Body of pancreas (tissue), 4 donors: ENCODE measurements at places on chromosomes 7 and 10.

GRCh38 chr7:144534655-144535395 lies 131.3 kb upstream of the NOBOX start:
- DNase-seq = no peak

DNA sequence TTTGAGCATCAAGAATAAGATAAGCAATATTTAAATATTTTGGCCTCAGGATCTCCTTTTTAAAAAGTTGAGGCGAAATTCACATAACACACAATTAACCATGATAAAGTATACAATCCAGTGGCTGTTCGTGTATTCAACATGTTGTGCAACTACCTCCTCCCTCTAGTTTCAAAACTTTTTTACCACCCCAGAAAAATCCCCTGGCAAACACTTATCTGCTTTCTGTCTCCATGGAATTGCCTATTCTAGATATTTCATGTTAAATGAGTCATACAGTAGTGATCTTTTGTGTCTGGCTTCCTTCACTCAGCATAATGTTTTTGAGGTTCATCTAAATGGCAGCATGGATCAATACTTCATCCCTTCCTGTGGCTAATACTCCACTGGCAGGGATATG lies 31.8 kb upstream of the IL15RA start:
- DNase-seq = no peak

DNA sequence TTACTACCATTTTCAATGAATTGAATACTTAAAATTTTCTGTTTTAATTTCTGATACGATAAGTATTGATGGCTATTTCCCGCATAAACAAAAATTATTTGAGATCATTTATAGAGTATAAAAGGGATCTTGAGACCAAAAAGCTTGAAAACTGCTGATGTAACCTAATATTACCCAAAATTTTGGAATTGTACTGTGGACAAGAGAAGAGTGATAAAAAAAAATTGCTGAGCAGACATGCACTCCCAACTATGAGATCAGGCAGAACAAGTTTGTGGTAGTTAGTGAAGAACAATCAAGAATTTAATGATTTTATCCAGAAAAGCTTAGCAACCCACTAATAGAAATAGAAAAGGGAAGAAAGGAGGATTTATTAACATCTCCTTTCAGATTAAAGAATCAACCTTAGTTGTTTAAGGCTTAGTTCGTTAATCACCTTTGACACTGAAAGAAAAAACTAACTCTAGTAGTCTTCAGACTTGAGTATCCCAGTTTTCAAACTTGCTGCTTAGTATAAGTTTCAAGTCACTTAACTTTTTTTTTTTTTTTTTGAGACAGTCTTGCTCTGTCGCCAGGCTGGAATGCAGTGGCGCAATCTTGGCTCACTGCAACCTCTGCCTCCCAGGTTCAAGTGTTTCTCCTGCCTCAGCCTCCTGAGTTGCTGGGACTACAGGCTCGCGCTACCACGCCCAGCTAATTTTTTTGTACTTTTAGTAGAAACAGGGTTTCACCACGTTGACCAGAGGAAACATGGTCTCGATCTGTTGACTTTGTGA lies 50.6 kb upstream of the ZC3HAV1 start:
- DNase-seq = no peak

GRCh38 chr7:7920481-7920880 lies 48.1 kb upstream of the GLCCI1 start:
- DNase-seq = peak; percentile 37

DNA sequence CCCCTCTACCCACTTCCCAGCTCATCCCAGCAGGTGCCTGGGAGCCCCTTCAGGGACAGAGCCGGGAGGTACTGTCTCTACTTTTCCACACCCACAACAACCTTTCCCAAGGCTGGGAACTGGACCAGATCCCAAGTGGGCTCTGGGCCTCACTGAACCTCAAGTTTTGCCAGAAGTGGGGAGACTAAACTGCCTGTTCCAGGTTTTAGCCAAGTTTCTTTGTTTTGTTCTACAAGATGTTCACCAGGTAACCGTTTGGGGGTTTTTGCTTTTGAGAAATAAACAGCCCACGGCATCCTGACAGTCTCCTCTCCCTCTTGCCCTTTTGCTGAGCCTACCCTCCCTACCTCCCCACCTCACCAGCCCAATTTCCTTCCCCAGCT lies 10.6 kb upstream of the EMX2 start:
- DNase-seq = no peak

GRCh38 chr7:44059219-44060090 lies 5.9 kb downstream of the PGAM2 start:
- no peak for DNase-seq

DNA sequence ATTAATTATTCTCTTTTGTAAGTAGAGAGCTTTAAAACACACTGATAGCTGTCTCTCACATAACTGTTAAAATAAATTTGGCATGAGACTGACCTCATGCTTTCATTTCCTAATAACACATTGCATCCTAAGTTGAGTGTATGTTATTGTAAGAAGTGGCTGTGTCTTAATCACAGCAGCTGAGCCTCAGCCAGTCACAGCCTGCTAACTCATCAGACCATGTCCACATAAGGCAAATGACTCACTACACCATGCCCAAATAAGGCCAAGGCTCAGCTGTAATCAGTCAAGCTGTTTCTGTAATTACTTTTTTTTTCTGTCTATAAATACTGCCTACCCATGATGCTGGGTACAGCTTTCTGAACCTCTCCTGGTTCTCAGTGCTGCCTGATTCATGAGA lies 860.9 kb downstream of the XPNPEP1 start:
- no peak for DNase-seq

DNA sequence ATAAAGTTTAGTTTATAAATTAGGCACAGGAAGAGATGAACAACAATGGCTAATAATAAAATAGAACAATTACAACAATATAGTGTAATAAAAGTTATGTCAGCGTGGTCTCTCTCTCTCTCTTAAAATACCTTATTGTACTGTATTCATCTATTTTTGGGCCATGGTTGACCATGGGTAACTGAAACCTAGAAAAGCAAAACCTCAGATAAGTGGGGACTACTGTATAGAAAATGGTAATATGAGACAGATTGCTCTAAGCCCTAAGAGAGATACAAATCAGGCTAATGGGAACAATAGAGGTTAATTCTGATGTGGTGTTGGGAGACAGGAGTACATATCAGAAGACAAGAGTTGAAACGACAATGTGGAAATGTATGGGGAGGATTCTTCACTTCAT lies 86.2 kb downstream of the ZNF365 start:
- no peak for DNase-seq

DNA sequence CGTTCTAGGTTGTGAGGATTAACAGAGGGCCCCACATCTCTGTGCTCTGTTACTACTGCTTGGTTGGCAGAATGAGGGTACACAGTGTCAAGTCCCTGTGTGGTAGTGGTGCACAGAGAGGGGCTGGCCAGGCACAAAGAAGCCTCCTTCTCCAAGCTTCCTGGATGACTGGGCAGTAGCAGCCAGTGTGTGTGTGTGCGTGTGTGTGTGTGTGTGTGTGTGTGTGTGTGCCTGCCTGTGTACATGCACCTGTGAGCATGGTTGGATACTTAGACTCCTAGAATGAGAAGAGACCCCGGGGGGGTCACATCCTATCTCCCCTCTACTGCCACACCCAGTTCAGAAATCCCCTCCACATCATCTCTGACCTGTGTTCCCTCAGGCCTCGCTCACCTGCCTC lies 146.7 kb upstream of the UNC5B start:
- no peak for DNase-seq

DNA sequence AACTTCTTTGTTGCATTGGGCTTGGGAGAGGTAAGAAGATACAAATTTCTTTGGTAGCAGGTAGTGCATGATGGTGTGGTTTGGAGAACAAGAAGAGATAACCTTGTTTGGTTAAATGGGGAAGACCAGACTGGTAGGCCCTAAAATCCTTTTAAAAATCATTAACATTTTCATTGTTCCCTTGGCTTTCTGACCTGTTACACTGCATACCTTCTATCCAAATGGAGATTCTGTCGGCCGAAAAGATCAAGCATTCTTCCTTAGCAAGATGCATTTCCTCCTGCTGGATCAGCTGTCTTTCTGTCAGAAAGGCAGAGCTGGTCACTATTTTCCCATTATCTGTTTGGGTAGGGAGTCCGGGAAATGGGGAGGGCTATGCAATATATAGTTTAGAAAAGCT lies 33.7 kb downstream of the AGK start:
- DNase-seq = no peak

DNA sequence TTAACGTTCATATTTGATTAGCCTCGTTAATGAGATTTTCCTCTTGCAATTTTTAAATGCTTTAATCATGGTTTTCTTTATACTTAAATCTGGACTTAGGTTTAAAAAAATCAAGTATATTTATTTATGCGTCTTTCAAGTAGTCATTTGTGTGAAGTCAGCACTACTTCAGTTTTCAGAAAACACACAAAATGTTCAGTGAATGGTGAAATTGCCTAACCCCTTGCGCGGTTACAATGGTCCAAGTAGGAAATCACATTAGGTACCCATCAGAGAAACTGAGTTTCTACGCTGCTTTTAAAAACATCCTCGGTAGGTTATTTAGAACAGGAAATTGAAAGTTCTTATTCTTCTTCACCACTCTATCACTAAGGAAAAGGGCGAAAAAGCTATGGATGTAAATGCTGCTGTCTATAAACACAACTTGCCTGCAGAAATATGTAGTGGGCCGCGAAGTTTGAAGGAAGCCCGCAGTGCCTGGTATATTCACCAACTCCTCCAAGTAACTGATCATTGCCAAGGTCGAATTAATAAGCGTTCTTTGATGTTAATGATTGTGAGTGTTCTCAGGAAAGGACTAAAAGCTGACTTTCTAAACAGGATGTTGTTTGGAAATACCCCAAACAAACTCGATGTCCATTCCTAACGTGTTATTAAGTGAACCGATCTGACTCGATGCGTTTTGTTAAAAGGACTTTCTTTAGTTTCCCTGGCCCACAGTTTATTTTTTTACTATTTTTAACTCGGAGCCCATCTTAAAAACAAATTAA lies 1.0 kb downstream of the SYPL1 start:
- DNase-seq = no peak

DNA sequence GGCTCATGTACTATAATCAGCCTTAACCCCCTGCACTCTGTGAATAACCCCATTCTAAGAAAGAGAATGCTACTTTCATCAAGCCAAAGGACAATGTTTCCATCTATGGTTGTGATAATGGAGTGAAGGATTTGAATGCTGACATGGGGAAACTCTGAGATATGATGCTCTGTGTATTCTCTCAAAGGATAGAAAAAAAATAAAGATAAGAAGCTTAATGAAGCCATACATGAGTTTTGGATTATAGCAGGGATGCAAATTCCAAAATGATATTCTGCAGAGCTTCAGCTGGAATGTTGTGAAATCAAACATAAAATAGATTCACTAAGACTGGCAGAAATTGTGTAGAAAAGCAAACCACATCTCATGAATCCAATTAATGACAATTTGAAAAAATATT lies 1074.1 kb downstream of the XPNPEP1 start:
- no peak for DNase-seq

- peak; percentile 81 for DNase-seq
These were observed 2.1 kb upstream of the ADAM8 start for GRCh38 chr10:133278577-133279265.

GRCh38 chr7:75962607-75963380 lies 31.6 kb downstream of the TMEM120A start:
- no peak for DNase-seq

- peak; percentile 53 for DNase-seq
These were observed 8.0 kb upstream of the ZNRF2 start for GRCh38 chr7:30276203-30276900.

DNA sequence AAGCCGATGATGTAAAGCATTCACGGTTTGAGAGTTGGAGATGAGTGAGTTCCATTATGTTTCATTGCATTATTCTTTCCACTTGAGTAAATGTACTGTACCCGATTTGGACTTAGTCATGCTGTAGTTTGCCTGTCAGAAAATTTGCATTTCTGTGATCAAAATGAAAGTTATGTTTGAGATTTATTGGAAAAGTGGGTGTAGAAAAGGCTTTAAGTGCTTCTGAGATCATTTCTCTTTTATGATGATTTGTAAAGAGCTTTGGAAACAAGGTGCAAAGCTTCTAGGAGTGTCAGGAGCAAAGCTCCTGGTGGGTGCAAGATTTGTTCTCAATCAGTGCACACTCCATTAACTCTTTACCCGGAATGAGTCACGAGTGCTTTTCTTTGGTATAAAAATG lies 204.1 kb upstream of the POM121L12 start:
- DNase-seq = no peak

DNA sequence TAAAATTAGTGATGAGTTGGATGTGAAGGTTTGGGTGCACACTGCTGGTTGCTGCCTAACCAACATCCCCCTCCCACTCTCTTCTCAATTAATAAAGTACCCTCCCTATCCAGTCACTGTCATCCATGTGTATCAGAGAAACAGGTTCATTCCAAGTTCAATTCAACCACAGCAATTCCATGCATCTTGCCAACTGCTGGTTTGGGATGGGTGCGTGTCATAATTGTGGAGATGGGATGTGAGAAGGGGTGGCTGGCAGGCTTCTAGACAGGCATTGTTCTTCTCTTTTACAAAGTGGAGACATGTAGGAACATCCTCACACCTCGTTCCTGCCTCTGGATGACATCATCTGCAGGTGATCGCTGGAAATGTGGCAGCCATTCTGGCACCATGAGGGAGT lies 7.5 kb upstream of the CNPY1 start:
- DNase-seq = no peak

DNA sequence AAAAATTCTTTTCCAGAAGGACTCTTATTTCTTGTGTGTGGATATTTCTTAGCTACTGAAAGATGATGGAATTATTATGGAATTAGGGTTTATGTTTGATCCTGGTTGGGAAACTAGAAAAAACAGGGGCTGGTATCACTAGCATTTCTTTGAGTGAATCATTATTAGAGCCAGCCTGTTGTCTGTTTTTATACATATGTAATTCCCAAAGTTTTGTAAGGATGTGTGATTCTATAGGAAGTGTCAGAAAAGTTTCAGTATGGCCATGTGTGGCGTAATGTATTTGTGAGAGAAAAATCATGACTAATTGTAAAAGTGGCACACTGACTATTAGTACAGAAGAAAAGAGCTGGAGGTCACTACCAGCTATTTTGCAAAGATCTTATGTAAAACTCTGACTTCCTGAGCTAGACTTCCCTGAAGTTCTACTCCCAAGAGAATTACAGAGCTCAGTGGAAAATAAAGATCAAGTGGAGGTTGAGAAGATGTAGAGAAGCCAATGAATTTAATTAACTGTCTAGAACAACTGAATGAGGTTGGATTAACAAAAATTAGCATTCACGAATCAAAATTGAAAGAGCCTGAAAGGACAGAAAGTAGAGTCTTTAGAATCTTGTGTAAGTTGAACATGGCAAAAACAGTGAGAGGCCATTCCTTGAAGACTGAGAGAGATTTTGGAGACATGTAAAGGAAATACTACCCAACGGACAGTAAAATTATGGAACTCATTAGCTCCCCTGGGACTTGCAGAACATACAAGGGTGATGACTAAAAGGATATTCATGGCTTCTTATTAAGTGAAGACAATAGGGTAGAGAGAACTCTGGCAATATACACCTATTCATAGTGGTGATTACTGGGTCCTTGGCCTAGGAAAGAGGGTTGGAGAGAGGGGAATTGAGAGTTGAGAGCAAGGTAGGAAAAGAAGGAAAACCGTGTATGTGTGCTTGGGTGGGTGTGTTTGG lies 12.5 kb downstream of the ZNF365 start:
- no peak for DNase-seq
